Neural progenitor cell (in vitro differentiated cells): ENCODE measurements at places on chromosomes 4 and X.

DNA sequence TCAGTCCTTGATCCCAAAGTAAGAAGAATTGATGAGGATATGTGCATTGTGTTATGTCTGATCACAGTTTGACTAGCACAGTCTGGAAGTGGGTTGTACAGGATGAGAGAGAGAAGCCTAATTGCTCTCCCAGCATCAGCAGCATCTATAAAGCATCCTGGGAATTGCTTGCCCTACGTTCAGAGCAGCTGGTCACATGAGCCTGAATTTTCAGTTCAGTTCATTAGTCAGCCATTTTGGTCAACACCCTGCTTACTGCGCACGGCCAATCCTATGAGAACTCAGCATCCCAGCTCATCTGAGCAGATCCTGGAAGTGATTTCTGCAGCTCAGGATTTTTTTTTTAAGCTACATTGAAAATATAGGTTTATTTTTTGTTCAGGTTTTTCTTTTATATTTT, at the start of gene RUFY3:
Gene RUFY3, plus strand, starts transcription at position 218 of the 400 bp plus-strand sequence. CDS start 610 bp downstream, outside the sequence.
- DNase-seq = peak; percentile 48

DNA sequence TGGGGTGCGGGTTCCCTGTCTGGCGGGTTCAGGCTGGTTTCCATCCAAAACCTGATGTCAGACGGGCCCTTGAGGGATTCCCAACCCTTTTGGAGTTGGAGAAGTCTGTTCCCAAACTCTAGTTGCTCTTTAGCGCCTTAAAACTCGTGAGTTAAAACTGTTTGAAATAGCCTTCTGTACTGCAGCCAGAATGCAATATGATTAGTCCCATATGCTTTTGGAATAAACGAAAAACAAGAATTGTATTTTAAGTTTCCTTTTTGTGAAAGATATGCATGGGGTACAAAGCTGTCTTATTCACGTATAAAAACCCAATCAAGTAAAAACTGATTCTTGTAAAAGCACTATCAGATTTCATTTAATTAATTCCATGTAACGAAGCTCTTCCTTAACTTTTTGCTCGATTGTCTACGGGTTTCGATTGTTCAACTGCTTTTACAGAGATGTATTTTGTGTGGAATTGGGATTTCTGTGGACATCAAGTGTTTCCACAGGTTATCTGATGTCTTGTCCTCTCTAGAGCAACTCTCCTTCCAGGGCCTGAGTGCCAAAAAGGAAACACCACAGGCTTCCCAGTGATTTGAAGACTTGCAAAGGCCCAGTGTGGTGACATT, 49.5 kb downstream of the CLDN34 start:
- peak; percentile 7 for DNase-seq

- no peak for DNase-seq
Measured at GRCh38 chr4:165191814-165192499, 15.4 kb upstream of the KLHL2 start.

GRCh38 chrX:14528629-14529289, 577 bp upstream of the GLRA2 start:
- DNase-seq = peak; percentile 71

- DNase-seq = peak; percentile 61
Measured at GRCh38 chr4:171812665-171813525, at the start of gene GALNTL6. Gene GALNTL6 (plus strand): TSS chr4:171813404.

DNA sequence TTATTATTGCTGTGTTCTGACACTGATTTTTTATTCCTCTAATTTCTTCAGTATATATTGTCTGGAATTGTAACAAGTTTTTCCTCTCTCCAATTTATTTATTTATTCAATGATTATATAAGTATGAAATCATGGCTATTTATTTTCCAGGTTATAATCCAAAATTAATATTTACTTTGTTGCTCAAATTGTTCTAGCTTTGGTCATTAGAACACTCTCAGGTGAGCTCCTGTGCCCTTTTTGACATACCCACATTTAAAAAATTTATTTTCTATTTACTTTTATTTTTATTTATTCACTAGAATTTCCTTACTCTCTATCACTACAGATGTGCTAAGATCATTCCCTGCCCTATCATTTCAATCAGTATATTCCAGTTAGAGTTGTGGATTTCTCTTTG, 70.2 kb downstream of the PPP1R2C start:
- DNase-seq = no peak

GRCh38 chrX:48945517-48946348, 11.7 kb downstream of the OTUD5 start:
- DNase-seq = peak; percentile 74

DNA sequence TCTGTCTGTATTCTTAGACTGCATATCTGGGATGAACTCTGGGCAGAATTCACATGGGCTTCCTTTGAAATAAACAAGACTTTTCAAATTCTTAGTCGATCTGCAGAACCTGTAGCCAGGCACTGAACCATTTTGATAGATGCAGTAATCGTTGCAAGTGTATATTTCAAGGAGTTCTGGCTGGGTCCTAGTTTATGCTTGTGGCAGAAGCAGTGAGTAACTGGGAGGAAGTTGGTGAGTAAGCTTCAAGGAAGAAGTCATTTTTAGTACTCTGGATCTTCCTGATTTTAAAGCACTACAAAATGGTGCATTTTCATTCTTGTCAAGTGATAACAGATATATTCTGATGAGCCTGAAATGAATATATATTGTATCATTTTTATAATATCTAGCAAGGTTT, 9.5 kb downstream of the HPRT1 start:
- no peak for DNase-seq
